ENCODE measurements at places on chromosomes 2 and 18.

GRCh38 chr2:237896956-237897355, 37.5 kb downstream of the RAMP1 start:
- DNase-seq, result no peak

DNA sequence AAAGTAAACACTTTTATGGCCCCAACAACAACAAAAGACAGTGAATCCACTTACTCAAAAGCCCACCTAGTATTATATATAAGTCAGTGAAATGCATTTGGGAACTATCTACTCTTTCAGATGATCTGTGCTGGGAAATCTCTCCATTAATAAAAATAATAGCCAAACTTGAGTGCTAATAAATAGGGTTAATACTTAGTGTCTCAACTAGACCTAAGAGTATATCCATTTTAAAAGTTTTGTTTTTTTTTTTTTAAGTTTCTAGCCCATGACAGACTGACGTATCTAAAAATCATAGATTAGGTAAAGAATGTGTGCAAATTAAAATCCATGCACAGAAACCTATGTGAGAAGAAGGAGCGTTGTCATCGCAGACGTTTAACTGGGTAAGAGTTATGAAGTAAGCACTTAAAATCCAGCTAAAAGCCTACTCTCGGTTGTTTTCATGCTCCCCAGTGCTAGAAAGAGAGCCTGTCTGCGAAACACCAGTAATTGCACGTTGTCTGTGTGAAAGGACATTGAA, 83.4 kb upstream of the PELI1 start:
- DNase-seq, result no peak

DNA sequence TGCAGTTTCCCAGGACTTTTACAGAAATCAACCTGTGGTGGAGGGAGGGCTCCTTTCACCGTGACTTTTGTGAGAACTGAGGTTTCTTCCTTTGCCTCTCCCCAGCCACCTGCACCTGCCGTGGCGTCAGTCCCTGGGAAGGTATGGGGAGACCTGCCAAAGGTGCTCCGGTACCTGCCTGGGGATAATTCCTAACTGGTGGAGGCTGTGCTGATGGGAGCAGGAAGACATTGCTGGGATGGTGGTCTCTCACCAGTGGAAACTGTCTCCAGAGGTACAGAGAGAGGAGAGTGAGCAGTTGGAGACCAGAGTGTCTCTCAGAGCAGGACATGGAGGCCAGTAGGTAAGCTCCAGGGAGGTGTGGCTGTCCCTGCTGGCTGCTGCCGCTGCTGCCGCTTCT, 52.6 kb downstream of the CIB4 start:
- no peak for DNase-seq

DNA sequence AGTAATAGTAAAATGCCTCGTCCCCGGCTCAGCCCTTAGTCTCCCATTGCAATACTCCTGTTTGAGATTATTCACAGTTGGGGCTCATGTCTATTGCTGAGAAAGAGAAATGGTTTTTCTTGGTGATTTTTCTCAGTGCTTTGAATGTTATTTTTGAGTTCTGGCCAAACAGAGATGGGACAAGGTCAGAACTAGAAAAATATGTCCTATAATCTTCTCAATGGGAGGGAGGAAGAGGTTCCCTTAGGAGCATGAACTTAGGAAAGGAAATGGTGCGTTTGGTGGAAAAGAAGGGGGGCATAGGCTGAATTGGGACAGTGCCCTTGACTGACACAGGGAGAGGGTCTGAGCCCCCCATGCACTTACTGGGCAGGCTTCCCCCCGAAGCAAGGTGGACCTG, 133.8 kb downstream of the AGAP1 start:
- DNase-seq, result no peak

DNA sequence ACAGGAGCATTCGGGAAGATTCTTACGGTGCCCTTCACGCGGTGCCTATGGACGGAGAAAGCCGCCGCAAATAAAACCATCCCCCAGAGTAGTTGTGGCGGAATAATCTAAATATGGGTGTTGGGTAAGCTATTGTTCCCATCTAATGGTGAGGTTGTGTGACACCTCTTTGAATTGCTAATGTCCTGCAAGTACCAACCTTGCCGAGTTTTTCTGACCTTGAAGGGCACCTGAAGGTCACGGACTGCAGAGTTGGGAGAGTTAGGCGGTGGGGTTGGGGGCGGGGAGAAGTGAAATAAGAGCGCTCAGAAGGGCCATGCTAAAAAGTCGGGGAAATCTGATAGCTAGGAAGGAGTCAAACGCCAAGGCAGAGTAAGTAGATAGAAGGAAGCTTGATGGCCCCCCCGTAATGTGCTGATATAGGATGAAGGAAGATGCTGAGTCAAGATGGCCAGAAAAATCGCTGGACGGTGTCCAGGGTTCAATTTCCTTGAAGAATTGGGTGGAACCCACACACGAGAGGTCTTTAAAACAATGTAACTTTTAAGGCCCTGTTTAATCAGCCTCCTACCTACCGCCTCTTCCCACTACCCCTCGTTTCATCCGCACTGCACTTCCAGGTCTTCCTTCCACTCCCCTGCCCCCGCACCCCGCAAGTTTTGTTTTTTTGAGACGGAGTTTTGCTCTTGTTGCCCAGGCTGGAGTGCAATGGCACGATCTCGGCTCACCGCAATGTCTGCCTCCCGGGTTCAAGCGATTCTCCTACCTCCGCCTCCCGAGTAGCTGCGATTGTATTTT, 600 bp downstream of the KATNAL2 start:
- peak; percentile 20 for DNase-seq

- DNase-seq, result no peak
Measured at GRCh38 chr2:217382794-217383193, 522.9 kb upstream of the TNP1 start.

- no peak for DNase-seq
Measured at GRCh38 chr2:223366566-223366965, 235.6 kb downstream of the SCG2 start.

GRCh38 chr2:191315365-191315752, 70.2 kb downstream of the MYO1B start:
- no peak for DNase-seq

GRCh38 chr2:239298116-239298804, 102.6 kb downstream of the HDAC4 start:
- no peak for DNase-seq

GRCh38 chr2:96324721-96325040, 436 bp upstream of the ITPRIPL1 start:
- no peak for DNase-seq

DNA sequence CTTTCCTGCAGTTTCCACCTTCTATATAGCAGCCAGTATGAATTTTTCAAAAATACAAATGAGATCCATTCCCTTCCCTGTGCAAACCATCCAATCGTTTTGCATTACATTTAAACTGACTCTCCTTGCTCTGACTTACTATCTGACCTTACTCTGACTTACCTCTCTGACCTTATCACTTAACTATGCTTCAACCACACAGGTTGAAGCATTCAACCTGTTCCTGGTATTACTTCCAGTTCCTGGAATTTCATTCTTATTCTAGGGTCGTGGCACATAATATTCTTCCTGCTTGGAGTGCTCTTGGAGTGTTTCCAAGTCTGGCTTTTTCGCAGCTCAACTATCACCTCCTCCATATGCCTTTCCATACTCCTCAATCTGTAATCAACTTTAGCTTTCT, 850.6 kb upstream of the CHAC2 start:
- no peak for DNase-seq

DNA sequence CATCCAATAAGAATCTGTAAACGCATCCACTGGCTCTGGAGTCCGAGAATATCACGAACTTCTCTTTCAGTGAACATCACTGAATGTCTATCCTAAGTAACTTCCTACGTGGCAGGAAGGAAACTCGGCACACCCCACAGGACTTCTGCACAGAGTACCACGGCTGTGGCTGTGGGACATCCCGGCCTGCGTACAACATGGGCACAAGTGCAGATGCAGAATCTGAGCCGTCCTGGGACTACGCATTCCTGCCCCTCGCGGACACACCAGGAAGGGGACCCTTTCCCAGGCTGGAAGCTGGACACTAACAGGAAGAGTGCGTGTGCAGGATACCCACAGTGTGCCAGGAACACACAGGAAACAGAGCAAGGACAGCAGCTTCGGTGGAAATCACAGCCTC, 60.6 kb downstream of the ZNF516 start:
- DNase-seq, result no peak

GRCh38 chr2:42127425-42128424, 41.4 kb upstream of the EML4 start:
- no peak for DNase-seq

GRCh38 chr18:56189615-56190014, 448.8 kb downstream of the TXNL1 start:
- no peak for DNase-seq

- no peak for DNase-seq
Measured at GRCh38 chr2:172624996-172625395, 69.1 kb downstream of the PDK1 start.

DNA sequence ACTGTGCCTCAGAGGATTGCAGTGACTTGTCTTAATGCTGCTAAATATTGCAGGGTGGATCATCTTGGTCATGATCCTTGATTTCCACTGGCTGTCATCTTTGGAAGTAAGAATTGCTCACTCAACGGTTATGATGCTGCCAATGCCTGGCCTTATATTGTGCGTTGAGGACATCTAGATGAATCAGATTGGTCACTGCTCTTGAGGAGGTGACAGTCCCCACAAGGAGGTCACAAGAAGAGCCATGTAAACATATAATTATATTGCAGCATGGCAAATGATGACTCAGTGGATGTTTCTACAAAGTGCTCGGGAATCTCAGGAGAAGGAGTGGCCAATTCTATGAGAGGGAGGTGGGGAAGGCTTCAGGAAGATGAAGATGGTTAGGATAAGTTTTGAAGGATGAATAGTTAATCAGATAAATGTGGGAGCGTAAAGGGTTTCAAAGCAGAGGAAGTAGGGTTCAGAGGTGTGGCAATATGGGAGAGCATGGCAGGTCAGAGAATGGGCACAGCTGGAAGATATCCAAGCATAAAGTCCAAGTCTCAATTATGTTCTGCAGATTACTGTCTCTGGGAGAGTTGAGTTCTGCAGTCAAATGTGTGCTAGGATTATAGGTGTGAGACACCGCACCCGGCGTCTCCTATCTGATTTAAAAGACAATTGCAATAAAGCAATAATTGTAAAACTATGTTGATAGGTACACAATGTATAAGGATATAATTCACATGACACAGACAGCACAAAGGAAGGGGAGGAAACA, 21.3 kb upstream of the TMEM131 start:
- DNase-seq, result peak; percentile 97

GRCh38 chr2:3075316-3075990, 302.2 kb downstream of the EIPR1 start:
- DNase-seq, result no peak

DNA sequence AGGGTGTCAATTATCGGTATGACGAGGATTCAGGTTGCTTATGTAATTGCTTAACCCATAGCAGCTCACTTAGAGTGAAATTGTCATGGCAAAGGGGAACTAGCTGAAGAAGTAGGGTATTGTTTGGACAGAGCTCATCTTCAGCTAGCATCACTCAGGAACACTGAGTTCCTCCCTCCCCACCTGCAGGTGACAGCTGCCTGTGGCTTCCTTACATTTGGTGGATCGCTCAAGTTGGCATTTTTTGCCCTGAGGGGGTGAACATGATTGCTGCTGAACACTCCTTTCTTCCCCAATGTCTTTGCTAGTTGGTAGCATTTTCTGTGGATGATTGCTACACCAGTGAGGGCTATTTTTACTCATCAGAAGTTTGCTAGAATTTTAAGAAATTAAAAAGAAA, 86.7 kb upstream of the THUMPD2 start:
- no peak for DNase-seq

DNA sequence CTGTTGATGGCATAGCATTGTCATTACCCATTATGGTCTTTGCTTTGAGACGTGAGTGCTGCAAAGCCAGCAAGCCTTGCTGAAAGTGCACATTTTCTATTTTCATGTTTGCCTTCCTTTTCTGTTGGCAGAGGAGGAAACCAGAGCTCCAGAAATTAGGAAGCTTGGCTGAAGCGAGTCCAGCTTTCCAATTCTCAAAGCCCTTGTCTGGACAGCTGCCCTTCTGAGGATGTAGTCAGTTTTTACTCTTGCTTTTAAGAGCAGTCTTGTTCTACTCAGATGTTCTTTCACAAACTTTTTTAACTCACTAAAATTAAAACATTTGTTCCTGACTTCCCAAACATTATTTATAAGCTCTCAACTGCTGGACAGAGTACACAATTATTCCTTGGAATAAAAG, 93.8 kb downstream of the ICOS start:
- no peak for DNase-seq

GRCh38 chr18:8858888-8859511, 153.6 kb downstream of the MTCL1 start:
- DNase-seq, result peak; percentile 43

DNA sequence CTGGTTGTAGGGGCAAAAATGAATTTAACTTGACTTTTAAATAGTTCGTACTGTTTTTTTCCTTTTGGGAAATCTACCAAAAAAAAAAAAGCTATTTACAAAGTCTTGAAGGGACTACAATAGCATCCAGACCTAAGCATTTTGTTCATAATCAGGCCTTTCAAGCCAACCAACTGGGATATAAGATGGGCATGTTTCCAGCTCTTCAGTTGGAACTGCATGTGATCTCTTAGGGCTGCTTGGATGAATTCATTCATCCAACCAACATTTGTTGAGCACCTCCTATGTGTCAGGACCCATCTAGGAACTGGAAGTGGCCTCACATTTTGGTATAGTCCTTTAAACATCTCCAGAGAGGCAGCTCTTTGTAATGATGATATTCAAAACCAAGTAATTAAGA, 98.6 kb downstream of the AAK1 start:
- no peak for DNase-seq

- no peak for DNase-seq
Measured at GRCh38 chr2:105498281-105498846, 99.5 kb upstream of the FHL2 start.

GRCh38 chr2:27096748-27097297, 10.3 kb downstream of the KHK start:
- DNase-seq, result no peak

DNA sequence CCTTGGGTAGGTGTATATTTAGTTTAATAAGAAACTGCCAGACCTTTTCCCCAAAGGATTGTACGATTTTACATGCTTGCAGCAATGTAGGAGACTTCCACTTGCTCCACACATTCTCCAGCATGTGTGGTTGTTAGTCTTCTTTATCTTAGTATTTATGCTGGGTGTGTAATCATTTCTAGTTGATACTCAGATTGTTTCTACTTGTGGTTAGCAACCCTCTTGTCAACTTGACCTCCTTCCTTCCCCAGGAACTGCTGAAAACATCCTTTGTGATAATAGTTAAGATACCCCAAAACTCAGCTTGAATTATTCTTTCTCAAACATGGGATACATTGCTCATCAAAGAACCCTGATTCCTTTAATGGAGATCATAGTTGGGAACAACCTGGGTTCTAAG, 37.2 kb upstream of the CYBRD1 start:
- no peak for DNase-seq

GRCh38 chr2:226618875-226619605, 180.6 kb downstream of the IRS1 start:
- DNase-seq, result peak; percentile 87

- no peak for DNase-seq
Measured at GRCh38 chr2:224901121-224901676, 141.1 kb downstream of the DOCK10 start.

- peak; percentile 83 for DNase-seq
Measured at GRCh38 chr2:233711312-233712008, 1.2 kb upstream of the UGT1A5 start.

GRCh38 chr2:172972005-172972619, 103.5 kb upstream of the MAP3K20 start:
- peak; percentile 48 for DNase-seq
